ENCODE measurements at places on chromosomes 12 and 14.

GRCh38 chr12:9752145-9752933 lies 8.4 kb downstream of the CD69 start:
- DNase-seq = no peak

DNA sequence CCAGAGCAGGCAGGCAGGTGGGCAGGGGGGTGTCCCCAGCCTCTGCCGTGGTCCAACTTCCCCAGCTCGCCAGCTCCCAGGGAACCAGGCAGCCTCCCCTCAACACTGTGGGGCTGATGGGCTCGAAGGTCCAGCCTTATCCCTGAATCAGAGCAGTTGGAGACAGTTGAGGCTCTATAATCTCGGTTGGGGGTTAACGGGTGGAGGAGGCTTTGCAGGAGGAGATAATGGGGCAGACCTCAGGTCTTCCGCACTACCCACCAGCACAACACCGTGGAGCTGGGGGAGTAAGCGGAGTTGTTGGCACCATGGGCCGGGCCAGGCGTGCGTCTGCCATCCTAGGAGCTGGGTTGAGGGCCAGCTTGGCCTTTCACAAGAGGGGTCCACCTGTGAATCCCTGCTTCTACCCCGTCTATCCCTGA lies 13.9 kb upstream of the HDAC7 start:
- no peak for DNase-seq

DNA sequence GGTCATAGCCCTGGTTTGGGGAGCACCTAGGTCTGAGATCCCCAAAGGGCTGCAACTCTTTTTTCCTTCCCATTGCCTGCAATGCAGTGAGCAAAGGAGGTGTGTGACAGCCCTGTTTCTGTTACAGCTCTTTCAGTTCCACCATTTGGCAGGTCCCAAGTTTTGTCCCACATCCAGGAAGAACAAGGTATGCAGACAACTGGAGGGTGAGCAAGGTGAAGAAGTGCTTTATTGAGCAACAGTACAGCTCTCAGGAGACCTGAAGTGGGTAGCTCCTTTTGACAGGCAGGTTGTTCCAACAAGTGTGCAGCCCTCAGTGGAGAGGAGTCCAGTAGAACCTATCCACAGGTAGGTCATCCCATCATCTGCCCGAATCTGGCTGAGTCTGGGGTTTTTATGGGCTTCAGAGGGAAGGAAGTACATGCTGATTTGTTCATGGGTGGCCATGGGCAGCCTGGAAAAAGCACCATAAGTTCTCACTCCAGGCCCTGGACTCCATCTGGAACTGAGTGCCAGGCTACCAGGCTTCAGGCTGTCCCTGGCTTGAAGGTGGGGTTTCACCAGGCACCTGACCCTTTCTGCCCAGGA lies 62.8 kb upstream of the NAV3 start:
- DNase-seq = no peak

DNA sequence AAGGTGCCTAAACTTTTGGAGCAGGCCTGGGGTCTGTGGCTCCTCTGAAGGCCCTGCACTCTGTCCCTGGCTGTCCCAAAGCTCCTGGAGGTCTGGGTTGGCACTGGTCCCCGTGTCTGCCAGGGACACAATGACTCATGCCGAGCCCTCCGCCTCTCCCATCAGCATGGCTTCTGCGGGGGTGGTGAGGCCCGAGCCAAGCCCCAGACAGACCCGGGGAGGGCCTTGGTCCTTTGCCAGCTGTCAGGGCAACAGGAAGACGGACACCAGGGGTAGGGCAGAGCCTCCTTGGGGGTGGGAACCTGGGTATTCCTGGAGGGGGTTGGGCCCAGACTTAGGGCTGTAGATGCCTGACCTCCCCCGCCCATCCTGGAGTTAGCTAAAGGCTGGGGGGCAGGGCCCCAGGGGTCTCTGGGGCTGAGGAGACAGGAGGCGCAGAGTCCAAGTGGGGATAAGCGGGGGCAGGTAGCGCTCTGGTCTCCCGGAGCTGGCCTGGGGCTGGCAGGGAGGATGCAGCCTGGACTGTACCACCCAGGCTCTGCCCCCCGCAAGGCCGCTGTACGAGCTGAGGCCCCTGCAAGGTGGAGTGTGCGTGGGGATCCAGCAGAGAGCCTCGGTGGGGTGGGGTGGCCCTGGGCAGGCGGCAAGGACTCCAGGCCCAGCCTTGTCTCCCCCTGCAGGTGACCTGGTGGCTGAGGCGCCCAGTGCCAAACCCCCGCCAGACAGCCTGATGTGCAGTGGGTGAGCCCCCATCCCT lies 16.4 kb upstream of the PUS1 start:
- no peak for DNase-seq

DNA sequence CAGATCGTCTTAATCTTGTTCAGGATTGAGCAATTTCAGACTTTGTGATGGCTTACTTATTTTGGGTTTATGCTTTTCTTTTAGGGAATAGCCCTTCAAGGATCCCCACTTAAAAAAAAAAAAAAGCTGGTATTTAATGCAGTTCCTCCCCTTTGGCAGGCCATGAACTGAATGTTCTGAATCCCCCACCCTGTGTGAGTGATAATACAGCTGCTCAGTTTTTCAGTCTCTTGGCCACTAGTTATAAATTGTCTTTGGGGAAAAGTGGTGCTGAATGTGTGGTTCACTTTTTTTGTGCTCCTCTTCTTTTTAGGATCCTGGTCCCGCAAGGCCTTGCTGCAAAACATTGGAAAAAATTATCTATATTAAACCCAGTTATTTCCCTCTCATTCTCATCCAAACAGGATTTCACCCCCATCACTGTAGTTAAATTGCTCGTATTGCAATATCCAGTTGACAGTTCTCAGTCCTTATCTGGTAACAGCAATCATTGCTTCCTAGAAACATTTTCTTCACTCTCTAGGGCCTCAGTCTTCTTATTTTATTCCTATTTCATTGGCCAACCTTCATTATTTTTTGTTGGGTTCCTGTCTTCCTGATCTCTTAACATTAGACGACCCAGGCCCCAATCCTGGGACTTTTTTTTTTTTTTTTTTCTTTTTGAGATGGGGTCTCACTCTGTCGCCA lies 73.1 kb upstream of the PAWR start:
- no peak for DNase-seq
